ENCODE measurements at places on chromosomes 6 and 20. TPM values are rescaled to one million over a fixed set of nuclear protein-coding genes. Genes with fewer than 3 reads are reported as not detected.

The TRIM10 gene
- 1.5 TPM for polyA plus RNA-seq

The SLC44A4 gene
- 37.4 TPM for polyA plus RNA-seq

The FAM184A gene
- polyA plus RNA-seq: 9.0 TPM

The USP49 gene
- polyA plus RNA-seq: 1.1 TPM
